ENCODE measurements at places on chromosomes 3 and 15.

DNA sequence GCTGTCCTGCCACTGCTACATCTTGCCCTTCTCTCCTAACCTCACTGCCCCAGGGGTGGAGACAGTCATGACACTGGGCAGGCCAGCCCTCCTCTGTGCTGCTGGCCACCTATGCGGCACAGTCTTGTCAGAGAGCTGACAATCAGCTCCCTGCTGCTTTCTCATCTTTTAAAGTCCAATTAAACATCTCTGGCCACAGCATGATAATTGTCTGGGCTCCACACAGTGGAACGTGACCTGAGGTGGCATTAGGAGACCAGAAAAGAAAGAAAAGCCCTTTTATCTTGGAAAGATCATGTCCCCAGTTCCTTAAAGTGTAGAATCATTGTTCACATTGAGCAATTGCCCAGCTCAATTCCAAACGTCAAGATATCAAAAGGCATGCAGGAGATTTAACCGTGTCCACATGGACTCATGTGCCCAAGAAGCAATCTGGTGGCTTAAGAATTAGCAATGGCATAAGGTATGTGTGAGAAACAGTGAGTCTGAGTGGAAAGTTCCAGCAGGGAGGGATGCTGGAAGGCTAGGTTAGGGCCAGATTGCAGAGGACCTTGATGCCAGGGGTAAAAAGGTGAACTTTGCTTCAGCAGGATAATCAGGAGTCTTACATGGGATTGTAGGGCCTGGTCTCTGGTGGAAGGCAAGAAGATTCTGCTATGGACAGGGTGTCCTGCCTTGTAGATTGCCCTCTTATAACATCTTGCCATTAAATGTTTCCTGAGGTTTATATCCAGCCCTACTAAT is 15.3 kb upstream of the CACNA1D start:
- no peak for DNase-seq

DNA sequence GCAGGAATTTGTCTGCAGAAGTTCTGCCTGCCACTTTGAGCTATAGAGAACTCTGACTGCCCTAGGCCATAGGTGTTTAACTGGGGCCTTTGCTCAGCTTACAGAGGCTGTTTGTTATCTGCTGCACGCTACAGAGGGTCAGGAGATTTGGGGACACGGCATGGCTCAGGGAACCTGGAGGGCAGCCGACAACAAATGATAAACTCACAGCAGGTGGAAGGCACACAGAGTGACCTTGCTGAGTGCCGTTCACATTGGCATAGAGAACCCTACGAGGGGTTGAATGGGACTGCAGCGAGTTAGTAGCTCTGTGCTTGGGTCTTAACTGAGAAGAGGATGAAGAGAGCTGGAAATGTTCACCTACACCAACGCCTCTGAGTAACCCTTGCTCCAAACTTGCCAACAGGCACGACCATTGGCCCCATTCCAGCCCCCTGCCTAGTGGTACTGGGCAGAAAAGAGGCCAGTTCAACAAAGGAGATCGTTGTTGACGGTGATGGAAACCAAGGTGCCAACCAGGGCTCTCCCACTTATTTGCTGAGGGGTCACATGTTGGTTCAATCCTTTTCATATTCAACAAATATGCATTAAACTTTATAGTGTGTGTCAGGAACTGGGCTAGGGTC is 301.1 kb downstream of the NTRK3 start:
- DNase-seq: no peak

- DNase-seq: peak; percentile 49
Measured at GRCh38 chr3:124032881-124033359, 41.0 kb upstream of the ROPN1 start.

DNA sequence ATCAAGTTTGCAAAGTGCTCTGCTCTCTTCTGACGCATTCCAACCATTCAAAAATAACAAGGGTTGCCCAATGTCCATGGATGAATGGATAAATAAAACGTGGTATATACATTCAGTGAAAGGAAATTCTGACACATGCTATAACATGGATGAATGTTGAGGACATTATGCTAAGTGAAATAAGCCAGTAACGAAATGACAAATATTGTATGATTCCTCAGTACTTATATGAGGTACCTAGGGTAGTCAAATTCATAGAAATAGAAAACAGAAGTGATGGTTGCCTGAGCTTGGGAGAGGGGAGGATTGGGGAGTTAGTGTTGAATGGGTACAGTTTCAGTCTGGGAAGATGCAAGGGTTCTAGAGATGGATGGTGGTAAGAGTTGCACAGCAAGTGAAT is 33.9 kb downstream of the SH3BP5 start:
- no peak for DNase-seq

- DNase-seq: no peak
Measured at GRCh38 chr3:44264146-44264545, 22.5 kb downstream of the TOPAZ1 start.

GRCh38 chr3:119457246-119457645 is 6.2 kb downstream of the TMEM39A start:
- no peak for DNase-seq

DNA sequence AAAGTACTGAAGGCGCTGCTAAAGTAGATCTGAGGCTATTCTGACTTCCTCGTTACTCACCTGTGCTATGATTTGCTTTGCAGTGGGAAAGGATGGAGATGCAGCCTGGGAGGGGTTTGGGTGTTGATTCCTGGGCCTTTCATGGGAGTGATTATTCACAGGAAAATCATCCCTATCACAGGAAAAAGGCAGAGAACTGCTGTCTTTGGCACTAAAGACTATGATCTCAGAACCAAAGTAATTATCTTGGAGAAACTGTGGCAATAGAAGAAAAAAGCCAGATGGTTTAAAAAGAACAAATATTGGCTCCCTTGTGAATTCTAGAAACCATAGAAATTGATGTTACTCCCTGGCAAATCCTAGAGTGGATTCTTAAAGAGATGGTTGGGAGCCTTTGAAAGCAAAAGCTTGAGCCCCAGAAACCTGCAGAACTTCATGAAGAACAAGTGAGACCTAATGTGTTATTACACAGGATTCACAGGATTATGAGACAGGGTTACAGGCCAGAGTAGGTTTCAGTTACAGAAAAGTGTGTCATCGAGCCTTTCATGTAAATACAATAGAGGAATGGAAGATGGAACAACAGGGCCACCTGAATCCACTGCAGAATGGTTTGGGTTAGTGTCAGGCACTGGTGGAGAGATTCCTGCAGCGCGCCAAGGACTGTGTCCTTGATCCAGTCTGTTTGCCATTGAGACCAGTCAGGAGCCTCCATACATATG is 85.7 kb downstream of the OXNAD1 start:
- no peak for DNase-seq

DNA sequence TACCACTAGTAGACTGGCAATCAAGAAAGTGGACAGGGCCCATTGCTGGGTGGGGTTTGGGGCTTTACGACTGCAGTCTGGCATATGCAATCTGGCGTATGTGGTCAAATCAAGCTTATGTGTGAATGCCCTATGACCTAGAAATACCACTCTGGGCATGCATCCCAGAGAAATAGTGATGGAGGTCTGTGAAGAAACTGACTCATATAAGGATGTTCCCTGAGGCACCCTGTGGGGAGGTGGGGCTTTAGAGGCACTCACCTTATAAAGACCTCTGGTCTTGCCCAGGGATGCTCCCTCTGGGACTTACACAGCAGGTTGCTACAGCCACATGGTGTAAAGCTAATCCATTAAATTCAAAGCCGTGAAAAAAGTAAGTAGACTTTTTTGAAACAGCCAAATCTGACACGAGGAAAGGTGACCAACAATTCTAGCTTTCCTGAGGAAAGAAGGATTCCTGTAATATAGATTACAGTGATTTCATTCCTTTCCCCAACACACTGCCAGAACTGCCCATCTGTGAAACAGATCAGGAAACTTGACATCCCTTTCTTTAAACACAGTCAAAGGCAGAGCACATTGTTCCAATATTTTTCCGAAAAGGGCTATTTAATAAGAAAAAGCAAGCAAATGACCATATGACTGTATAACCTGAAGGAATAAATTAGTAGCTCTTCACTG is 13.6 kb downstream of the RARRES1 start:
- DNase-seq: peak; percentile 92

DNA sequence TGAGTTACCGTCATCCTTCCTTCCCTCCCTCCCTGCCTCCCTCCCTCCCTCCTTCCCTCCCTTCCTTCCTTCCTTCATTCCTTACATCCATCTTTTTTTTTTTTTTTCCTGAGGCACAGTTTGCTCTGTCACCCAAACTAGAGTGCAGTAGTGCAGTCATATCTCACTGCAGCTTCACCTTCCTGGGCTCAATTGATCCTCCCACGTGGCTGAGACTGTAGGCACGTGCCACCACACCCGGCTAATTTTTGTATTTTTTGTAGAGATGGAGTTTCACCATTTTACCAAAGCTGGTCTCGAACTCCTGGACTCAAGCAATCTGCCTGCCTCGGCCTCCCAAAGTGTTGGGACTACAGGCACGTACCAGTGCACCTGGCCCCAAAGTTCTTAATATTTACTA is 25.8 kb downstream of the USP3 start:
- no peak for DNase-seq

DNA sequence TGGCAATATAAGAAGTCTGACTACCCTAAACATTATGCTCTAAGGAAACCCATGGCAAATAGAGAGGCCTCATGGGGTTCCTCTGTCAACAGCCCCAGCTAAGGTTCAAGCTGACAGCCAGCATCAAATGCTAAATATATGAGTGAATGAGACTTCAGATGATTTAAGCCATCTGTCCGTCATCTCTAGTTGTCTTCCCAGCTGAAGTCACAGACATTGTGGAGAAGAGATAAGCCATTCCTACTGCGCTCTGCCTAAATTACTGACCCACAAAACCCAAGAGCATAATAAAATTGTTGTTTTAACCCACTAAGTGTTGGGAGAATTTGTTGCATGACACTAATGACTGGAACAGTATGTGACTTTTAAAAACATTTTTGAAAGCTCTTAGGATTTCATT is 87.3 kb upstream of the IGSF10 start:
- DNase-seq: no peak

GRCh38 chr3:112635674-112636073 is 5.3 kb downstream of the CCDC80 start:
- peak; percentile 84 for DNase-seq

- DNase-seq: no peak
Measured at GRCh38 chr3:151789853-151790463, 24.0 kb upstream of the AADAC start.

- DNase-seq: no peak
Measured at GRCh38 chr3:185645596-185646381, 59.7 kb downstream of the SENP2 start.

- no peak for DNase-seq
Measured at GRCh38 chr3:164418414-164418813, 659.9 kb downstream of the SI start.

GRCh38 chr3:42257007-42257406 is 9.0 kb downstream of the CCK start:
- no peak for DNase-seq

DNA sequence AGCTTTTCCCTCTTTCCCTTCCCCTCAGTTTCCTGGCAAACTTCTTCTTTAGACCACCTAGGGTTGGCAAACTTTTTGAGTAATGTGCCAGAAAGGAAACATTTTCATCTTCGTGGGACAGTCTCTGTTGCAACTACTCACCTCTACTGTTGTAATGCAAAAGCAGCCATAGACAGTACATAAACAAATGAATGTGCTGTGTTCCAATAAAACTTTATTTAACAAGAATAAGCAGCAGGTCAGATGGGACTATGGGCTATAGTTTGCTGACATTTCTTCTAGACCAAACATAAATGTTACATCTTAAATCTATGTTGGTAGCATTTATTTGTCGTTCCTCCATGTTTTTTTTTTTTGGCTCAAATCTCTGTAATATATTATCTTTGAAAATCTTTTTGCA is 552.4 kb downstream of the EDEM1 start:
- DNase-seq: no peak

DNA sequence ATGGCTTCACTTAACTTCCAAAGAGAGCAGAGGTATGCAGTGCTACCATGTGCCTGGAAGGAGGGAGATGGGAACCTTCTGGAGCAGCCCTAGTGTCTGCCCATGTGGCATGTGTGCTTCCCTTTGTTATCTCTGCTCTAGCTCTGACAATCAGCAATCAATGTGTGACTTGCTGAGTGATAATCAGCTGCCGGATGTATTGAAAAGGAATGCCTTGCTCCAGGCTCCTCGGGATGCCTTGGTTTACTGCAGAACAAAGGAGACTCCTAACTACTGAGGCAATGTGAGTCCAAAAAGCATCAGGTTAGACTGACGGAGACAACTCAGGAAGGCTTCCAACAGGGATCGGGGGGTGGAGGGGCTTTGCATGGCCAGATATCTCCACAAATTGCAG is 36.0 kb upstream of the CORO2B start:
- DNase-seq: no peak

GRCh38 chr15:40543631-40544294 is 21.1 kb downstream of the CCDC32 start:
- DNase-seq: no peak

- peak; percentile 6 for DNase-seq
Measured at GRCh38 chr15:81723113-81723651, 322.6 kb downstream of the MEX3B start.

DNA sequence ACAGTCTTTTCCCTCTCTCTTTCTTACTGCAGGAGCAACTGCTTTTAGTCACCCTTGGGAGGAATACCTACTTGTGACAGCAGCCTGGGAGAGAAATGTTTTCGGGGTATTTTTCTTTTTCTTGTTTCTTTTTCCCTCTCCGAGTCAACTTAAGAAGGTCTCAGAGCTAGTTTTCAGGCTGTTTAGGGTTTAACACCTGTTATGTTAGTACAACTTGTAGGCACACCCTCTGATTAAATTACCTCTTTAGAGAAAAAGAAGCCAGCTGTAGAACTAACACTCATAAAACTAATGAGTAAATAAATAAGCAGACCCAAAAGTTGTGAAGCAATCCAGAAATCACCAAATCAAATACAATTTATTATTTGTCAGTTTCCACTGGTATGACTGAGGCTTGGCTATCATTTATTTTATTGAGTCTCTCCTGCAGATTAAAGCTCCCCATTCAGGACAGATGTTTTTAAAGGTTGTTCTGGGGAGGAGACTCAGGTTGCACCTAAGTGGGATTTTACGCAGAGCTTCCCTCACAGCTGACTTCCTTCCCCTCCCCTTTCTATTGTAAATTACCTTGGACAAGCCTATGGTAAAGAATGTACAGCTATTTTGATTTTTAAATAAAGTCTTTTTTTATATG is 112.5 kb downstream of the FOXB1 start:
- no peak for DNase-seq

- DNase-seq: no peak
Measured at GRCh38 chr3:127706312-127706711, 33.6 kb downstream of the ABTB1 start.

Measured in fibroblast of the conjunctiva (primary cell).